ENCODE measurements at places on chromosomes 5 and 9.

DNA sequence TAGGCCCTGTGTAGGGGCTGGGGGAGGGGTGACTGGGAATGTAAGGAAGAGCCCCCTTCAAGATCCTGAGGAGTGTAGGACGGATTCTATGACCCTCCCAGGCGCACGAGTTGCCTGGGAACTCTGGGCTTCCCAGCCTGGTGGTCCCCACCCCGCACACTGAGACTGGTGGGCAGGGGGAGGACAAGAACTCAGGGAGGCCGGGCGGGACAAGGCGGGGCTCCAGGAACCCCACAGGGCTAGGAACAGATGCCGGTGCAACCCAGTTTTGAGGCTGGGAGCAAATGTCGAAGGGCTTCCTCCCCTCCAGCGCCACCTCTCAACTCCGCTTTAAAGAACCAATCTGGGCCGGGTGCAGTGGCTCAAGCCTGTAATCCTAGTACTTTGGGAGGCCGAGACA, 1.3 kb upstream of the VDAC1 start:
- no peak for DNase-seq

DNA sequence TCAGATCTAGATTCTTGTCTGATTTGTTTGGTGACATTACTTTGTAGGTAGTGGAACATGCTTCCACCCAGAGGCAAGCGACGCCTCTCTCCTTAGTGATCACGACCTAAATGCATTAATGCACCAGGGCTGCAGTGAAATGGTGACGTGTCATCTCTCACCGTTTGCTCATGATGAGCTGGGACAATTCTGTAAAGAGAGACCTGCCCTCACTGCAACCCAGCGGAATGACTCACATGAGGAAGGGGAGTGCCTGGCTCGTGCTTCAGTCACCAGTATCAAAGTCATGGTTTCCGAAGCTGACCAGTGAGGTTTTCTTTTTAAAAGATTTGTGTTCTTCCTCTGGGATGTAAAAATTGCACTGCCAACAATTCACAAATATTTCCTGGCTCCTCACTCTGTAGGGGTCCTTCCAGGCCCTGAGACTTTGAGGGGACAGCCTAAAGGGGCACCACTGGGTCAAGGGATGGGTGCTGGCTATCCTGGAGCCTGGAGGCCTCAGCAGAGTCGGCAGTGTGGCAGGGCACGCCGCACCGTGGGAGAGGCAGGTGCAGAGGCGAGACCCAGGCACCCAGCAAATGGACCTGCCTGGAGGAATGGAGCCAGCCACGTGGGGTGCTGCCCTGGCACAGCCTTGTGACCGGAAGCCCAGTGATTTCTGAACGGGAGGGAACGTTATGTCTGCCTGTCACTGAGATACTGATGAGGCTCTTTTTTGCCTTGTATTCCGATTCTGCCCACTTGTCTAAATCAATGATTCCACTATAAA, 17.3 kb downstream of the QSOX2 start:
- no peak for DNase-seq

DNA sequence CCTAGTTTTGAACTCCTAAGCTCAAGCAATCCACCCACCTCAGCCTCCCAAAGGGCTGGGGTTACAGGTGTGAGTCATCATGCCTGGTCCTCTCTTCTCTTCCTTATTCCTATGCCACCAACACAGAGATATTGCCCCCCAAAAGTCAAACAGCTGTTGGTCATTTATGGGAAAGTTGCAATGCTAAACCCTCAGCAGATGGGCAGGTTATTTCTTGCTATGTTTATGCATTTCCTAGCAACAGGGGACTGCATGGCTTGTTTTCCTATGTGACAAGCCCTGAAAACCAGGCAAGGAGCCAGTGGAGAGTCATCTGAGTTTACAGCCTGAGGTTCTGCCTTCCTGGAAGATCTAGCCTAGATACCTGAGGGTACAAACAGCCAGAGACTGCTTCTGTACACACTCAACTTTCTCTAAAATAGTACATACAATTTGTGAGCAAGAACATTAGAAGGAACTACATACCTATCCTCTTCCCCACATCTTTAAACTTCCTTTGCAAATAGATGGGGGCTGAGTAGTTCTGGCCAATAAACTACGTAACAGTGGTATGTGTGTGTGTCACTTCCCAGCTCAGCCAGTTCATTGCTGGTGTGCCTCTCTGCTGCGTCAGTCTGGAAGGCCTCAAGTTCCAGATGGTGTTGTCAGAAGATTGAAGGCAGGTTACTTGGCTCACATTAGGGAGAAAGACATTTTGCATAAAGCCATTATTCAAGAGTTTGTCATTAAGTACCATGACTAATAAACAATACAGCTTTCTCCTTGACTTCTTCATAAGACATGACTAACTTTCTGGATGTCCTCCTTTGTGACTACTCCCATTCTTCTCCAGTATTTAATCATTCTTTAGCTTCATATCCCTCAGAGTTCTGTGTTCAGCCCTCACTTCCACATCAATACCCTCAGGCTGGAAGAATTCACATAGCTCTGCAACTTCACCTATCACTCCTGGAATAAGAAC, 65.3 kb downstream of the CSNK1A1 start:
- no peak for DNase-seq

DNA sequence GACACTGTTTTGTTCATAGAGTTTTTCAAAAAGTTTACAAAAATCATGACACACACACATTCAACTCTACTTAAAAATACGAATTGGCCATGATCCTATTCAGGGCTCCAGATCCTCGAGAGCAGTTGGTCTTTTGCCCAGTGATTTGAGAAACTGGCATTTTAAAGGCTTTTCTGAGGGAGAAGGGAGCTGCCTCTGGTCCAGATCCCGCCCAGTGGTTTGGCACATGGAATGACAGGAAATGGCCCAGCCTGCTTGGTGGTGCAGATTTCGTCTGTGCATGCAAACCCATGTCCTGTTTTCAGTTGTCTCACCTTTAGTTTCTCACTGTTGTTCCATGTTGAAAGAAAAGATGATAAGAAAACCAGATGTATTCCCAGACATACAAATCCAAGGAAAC, 3.6 kb downstream of the CAMK4 start:
- no peak for DNase-seq

- no peak for DNase-seq
Observed at GRCh38 chr5:140481758-140482157, 65.7 kb upstream of the EIF4EBP3 start.

- DNase-seq: no peak
Observed at GRCh38 chr5:156178117-156178516, 148.8 kb upstream of the SGCD start.

DNA sequence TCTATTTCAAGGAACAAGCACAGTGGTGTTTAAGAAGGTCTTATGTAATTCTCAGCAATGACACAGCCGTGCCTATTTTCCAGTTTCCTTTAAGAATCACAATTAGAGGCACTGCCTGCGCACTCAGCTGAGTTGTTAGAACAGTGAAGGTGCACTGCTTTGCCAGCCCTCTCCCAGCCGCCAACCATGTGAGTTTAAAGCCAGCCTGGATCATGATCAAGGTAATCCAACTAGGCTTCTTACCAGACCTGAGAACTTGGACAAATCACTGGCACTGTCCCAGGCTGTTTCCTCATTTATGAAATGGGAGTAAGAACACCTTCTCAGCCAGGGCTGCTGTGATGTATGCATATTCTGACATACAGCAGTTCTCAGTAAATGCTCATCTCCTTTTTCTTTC, 99.6 kb downstream of the ASTN2 start:
- no peak for DNase-seq

- no peak for DNase-seq
Observed at GRCh38 chr9:78592811-78593210, 295.9 kb downstream of the PSAT1 start.

DNA sequence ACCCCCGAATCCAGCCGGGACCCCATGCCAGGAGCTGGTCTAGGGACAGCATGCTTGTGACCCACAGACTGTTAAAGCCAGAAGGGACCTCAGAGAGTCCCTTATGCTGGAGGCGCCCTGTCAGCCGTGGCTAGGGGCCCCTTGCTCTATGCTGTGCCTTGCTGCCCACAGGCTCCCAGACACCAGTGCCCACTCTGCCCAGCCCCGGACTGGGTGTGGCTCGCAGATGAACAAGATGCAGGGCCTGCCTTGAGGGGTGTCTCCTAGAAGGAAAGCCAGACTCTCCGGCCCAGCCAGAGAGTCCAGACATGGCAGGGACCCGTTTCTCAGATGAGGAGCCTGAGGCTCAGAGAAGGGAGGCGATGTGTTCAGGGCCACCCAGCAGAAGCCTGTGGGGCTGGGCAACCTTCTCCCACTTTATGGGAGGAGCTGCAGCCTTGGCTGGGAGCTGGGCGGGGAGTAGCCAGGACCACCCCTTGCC, 85.7 kb downstream of the LMX1B start:
- no peak for DNase-seq

DNA sequence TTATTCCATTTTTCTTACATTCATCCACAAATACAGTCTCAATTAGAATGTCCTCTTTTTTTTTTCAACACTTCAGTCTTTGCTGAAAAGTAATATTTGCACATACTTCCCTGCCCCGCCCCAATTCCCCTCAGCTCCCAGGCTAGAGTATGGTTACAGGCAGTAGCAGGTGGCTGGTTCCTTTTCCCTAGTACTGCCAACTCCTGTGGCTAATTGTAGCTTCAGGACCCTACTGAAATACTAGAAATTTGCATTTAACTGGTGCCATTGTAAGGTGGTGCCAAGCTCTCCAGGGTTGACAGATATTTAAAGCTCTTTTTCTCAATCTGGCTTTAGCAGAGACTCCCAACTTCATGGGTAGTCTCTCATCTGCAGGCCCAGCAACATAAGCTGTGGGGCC, 80.3 kb downstream of the FAM81B start:
- no peak for DNase-seq

GRCh38 chr9:71929791-71930440, 18.5 kb downstream of the C9orf85 start:
- no peak for DNase-seq

GRCh38 chr9:32704343-32704742, 68.9 kb upstream of the TAF1L start:
- DNase-seq: no peak

DNA sequence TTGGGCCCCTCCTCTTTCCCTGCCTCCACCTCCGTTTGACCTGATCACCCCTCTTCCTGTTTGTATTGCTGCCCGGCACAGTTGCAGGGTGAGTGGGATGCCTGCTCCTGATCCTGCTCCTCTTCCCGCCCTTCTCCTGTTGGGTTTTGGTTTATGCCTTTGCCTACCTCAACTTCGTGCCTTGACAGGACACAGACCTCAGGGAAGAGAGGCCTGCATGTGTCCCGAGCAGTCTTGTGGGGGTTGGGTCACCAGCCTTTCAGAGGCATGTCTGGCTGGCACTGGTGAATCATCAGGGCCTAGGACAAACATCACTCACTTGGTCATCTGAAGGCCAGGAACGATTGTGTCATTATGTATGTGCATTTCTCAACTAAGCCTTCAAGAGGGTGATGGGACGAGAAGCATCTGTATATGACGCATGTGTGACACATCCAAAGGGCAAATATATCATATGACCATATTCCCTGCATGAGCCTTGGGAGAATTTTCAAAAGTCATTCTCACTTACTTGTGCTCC, 56.9 kb downstream of the NPR3 start:
- no peak for DNase-seq

DNA sequence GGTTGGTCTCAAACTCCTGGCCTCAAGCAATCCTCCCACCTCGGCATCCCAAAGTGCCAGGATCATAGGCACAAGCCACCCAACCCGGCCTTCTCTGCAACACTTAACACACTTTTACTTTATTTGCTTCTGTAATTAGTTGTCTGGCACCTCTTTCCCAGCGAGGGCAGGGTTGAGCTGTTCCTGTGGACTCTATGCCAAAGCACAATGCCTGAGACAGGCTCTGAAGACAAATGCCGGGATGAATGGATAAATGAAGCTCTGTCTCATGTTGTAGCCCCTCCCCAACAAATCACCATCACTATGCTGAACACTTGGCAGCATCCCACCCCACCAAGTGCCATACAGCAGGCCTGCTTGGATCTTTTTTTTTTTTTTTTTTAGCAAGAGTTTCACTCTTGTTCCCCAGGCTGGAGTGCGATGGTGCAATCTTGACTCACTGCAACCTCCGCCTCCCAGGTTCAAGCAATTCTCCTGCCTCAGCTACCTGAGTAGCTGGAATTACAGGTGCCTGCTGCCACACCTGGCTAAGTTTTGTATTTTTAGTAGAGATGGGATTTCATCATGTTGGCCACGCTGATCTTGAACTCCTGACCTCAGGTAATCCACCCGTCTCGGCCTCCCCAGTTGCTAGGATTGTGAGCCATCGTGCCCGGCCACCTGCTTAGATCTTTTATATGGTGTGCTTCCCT, 21.3 kb downstream of the GPX3 start:
- DNase-seq: no peak

- no peak for DNase-seq
Observed at GRCh38 chr5:58259685-58260152, 200.2 kb downstream of the PLK2 start.

DNA sequence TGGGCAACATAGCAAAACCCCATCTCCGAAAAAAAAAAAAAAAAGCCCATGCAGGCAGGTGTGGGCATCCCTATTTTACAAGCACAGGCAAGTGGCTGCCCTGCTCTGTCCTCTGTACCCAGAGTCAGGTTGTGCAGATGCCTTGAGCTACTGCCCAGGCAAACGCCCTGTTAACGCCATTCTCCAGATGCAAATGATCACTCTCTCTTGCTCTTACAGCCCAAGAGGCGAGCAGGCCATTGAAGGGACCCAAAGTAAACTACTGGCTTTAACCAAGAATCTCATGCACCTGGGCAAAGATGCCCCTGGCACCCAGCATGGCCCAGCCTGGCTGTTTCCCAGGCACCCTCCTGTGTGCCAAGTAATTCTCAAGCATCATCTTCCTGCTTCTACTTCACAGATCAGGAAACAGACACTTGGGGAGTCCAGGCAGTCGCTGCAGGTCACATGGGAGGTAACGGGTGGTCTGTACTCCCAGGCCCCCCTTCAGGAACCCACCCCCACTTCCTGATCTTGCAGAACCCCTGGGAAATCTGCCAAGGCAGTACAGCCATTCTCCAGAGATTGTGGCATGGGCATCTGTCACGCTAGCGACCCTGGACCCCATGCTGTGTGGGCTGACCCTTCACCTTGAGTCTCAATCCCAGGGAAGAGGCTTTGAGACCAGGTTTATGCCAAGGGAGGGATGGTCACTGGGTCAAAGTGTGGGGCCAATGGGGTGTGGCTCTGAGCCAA, 14.2 kb downstream of the EEIG1 start:
- no peak for DNase-seq

DNA sequence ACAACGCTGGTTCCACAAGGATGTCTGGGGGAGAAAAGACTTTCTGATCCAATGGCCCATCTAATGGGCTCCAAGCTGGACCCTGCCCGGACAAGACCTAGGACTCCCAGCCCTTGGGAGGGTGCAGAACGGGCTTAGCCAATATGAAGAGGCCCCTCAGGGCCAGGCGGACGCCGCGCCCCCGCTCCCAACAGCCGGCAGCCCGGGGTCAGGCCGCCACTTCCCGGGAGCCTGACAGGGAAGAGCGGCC, 493 bp downstream of the P4HA2 start:
- no peak for DNase-seq

DNA sequence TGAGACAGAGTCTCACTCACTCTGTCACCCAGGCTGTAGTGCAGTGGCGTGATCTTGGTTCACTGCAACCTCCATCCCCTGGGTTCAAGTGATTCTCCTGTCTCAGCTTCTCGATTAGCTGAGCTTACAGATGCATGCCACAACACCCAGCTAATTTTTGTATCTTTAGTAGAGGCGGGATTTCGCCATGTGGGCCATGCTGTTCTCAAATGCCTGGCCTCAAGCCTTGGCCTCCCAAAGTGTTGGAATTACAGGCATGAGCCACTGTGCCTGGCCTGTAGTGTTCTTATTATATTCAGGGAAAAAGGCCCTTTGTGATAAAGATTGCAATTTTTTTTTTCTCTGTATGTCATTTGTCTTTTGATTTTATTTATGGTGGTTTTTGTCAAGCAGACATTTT, 24.0 kb upstream of the MCCC2 start:
- DNase-seq: no peak

GRCh38 chr9:118891213-118891612, 478.0 kb downstream of the BRINP1 start:
- DNase-seq: no peak
